ENCODE measurements at places on chromosomes 4 and X. TPM values are rescaled to one million over a fixed set of nuclear protein-coding genes. Genes with fewer than 3 reads are reported as not detected.

RAI2 gene
- 1.1 TPM for total RNA-seq

GRCh38 chrX:152635941-152636340 lies 1.8 kb upstream of the GABRQ start:
- no peak for DNase-seq

DNA sequence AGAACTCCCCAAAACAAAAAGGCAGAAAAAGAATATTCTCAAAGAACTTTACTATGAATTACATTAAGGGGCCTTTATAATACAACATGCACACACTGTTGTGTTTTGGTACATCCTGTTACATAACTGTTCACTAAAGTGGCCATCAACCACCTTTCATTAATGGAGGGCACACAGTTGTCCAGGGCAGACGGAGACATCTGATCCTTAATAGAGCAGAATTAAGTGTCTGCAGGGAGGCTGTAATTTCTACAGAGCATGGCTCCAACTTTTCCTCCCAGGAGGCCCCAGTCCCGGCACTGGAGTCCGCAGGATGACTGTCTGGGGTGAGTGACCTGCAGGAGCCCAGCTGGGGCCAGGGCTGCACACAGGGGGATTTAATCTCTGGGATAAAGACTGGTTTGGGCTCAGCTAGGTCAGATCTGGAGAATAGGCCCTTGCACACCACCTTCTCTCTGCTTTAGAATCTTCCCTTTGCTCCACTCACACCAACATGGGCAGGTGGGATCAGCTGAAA lies 233.4 kb downstream of the MAML3 start:
- no peak for DNase-seq

DNA sequence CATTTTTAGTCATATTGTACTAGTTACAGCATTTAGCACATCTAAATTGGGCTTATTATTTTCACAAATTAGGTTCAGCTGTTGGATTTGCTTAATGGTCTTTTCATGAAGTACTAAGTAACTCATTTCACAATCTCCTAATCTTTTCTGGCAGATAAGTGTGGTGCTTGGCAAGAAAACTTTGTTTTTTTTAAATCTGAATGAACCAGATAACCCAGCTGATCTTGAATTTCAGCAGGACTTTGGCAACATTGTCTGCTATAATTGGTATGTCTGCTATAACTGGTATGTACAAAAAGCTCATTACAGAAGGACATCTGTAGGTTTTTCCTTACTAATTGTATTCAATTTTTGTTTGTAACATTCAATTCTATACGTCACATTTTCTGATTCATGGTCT lies 22.7 kb downstream of the WDR19 start:
- no peak for DNase-seq

DNA sequence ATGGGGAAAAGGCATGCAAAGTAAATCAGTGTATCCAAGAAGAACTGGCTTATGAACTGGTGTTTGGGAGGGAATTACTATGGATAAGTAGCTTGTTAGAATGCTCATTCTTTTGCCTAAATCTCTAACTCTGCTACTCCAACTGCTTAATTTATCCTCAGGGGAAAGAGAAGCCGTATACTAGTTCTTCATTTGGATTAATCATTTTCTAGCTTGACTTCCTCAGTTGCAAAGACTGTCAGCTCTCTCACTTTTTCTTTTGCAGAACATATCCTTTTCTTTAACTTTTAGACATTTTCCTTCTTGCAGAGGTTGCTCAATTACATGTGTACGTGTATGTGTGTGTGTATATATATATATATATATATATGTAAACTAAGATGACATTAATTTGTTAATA lies 21.9 kb downstream of the GPRIN3 start:
- no peak for DNase-seq
